Stimulated activated CD4-positive, alpha-beta T cell treated with anti-CD3 and anti-CD28 coated beads, Interleukin-15, amount 100 ng/mL, for 1 hour (primary cell): ENCODE measurements at places on chromosomes 2 and 18.

DNA sequence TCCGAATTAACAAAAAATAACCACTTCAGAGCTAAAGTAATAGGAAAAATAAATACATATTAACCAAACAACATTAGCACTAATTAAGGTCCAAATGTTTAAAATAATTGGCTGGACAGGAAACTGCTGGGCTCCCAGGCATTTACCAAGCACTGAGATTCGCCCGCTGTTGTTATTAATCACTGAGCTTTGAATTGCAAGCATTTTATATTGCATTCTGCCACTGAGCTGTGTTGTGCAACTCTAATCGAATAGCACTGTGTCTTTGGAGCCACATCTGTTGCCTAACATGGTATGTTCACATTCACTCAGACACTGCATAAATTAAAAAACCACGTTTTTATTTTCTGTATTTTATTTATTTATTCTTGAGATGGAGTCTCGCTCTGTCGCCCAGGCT is 88.9 kb downstream of the SOWAHC start:
- no peak for DNase-seq

- DNase-seq = no peak
Measured at GRCh38 chr2:9663008-9663879, 32.4 kb upstream of the YWHAQ start.

GRCh38 chr2:55962915-55963314 is 39.3 kb upstream of the EFEMP1 start:
- DNase-seq = no peak

- DNase-seq = no peak
Measured at GRCh38 chr2:103959174-103960128, 894.5 kb upstream of the POU3F3 start.

- DNase-seq = no peak
Measured at GRCh38 chr2:218557941-218558340, 10.2 kb downstream of the USP37 start.

DNA sequence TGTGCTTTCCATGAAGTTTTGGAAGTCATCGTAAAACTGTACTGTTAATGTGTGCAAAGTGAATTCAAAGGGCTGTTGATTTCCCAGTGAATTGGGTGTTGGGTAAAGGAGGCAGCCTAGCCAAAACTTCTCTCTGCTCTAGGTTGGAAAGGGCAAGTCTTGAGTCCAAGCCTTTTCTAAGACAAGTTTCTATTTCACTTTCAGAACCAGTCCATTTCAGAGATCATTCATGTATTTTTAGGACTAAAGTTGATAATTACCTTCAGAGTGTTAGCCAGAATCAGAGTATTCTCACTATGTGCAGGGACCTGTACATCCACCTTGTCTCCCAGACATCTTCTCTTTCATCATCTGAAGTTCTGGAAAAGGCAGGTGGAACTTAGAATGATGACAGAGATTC is 636.1 kb upstream of the KLHL29 start:
- no peak for DNase-seq

- DNase-seq = no peak
Measured at GRCh38 chr2:67142071-67142470, 255.1 kb upstream of the ETAA1 start.

DNA sequence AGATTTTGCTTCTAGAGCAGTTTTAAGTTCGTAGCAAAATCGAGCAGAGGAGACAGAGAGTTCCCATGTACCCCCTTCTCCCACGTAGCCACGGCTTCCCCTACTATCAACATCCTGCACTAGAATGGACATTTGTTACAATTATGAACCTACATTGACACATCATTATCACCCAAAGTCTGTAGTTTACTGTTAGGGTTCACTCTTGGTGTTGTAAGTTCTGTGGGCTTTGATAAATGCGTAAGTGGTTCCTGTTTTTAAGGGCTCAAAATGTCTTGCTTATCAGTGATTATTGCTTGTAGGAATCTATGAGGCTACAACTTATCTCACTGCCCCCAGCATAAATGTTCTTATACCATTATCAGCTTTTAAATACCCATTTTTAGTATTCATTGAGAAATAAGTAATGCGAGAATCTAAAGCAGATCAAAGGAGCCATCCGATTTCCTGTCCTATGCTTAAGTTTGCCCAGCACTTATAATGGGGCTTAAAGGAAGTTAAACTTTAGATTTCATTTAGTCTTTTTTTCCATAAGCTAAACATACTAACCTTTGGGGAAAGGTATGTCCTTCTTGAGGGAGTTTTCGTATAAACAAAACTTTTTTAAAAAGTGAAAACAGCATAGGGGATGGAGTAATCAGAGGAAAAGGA is 118.7 kb downstream of the HAUS1 start:
- no peak for DNase-seq

DNA sequence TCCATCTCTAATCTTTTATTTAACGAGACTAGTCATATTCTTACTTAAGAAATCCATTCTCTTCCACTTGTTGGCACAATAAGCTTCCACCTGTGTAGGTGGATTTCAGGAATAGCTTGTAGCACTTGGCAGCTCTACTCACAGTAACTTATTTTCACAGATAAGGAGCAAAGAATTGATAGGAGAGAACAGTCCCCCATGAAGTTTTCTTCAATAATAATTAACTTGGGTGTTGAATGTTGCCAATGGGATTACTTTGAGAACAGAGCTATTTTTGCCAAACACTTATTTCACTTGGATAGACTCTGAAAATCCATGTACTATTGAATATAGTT is 1388.6 kb upstream of the PIK3C3 start:
- DNase-seq = no peak

DNA sequence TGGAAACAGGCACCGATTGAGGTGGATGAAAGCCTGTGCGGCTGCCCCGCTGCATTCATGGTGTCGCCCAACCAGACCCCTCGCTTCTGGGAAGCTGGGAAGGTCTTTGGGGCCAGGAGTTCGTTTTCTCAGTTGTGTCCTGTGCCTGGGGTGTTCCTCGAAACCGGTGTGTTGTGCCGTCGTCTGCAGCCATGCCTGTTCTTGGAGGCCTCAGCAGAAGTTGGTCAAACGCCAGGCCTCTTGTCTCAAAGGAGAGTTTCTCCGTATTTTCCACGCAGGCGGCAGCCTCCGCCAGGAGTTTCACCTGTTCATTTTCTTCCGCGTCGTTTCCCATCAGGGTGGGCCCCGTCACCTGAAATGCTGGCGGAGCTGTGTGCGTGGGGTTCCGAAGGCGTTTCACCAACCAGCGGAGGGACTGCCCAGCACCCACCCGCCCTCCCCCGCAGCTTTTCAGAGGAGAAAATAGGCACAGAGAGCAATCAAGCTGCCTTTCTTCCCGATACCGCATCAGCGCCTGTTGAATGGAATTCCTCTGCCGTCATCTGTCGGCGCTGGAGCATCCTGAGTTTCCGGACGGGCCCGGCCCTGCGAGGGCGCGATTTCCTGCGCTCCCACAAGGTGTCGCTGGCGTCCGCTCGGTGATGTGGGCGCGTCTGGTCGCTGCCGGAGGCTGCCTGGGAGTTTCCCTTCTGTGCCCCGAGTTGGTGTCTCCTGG is 17.0 kb upstream of the NFATC1 start:
- peak; percentile 81 for DNase-seq

DNA sequence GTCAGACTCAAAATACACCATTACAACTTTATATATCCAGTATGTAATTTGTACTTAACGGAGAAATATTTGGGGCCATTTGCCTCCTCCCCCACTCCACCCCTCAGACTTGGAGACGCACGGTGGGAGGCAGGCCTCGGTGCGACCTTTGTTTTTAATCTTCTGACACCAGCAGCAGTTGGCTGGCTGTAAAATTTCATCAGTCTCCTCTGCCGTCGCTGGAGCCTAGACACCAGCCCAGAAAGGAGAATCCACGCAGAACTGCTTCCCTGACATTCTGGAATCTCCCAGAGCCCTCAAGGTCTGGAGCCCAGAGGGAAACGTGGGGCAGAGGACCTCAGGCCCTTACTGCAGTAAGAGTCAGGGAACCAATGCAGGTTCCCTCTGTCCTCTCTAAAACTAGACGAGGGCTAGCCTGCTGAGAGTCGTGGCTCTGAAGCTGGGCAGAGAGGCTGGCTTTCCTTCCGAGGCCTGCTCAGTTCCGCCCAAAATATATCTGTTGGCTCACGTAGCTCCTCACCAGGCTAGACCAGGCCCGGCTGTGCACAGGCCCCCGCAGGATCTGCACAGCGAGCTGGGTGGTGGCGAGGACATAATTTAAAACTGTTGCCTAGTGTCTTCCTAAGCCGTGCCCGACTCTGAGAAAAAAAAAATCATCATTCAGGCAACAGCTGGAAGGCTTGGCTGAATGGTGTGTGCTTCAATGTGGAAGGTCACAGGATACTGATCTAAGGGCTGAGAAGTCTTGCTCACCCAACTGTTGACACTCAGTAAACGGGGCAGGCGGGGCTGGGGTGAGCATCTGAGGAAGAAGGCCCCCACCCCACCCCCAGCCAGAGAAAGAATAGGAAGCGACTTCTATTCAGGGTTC is 40.4 kb downstream of the EN1 start:
- DNase-seq = no peak

- DNase-seq = no peak
Measured at GRCh38 chr2:111662771-111663470, 221.1 kb downstream of the ANAPC1 start.

DNA sequence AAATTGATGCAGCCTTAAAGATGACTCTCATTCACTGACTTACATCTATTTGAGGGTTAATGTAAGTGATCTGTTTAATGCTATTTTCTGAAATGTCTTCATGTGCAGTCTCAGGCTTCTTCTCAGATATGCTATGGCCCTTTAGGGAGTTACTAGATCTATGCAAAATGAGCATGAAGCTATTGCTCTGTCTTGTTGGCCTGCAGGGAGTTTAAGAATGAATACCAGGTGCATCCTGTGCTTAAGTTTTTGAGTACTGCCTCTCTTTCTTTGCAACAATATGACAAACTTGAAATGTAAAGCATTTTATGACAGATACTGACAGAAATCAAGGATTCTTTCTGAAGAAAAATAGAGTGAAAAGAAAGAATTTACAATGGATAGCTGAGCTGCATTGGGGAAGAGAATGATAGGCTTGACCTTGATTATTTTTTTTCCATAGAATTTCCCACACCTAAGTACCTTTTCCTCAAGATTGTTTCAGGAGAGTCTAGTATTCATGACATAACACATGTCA is 1058.3 kb upstream of the TMEFF2 start:
- DNase-seq = no peak

DNA sequence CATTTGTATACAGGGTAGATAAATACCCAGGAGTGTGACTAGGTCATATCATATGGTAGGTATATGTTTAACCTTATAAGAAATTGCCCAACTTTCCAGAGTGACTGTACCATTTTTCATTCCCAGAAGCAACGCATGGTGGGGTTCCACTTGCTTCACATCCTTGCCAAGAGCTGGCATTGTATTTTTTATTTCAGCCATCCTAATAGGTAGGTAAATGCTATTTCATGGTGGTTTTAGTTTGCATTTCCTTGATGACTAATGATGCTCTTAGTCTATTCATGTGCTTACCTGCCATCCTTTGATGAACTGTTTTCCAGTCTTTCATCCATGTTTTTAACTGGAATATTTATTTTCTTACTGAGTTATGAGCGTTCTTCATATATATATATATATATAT is 51.9 kb downstream of the MAP4K3 start:
- no peak for DNase-seq

DNA sequence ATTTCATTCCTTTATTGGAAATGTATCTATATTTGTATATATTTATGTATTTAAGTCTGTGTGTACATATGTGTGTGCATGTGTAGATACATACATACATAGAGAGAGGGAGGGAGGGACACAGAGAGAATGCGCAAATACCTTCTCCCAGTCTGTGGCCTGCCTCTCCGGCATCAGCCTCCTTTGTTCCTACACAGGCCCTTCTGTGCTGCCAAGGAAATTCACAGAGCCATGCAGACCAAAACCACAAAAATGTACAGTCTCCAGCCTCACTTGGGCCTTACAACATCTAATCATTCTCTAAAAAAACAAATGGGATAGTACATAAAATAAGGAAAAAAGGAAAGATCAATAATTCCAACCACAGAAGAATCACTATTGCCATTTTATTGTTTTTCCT is 8.8 kb upstream of the CRACDL start:
- no peak for DNase-seq

DNA sequence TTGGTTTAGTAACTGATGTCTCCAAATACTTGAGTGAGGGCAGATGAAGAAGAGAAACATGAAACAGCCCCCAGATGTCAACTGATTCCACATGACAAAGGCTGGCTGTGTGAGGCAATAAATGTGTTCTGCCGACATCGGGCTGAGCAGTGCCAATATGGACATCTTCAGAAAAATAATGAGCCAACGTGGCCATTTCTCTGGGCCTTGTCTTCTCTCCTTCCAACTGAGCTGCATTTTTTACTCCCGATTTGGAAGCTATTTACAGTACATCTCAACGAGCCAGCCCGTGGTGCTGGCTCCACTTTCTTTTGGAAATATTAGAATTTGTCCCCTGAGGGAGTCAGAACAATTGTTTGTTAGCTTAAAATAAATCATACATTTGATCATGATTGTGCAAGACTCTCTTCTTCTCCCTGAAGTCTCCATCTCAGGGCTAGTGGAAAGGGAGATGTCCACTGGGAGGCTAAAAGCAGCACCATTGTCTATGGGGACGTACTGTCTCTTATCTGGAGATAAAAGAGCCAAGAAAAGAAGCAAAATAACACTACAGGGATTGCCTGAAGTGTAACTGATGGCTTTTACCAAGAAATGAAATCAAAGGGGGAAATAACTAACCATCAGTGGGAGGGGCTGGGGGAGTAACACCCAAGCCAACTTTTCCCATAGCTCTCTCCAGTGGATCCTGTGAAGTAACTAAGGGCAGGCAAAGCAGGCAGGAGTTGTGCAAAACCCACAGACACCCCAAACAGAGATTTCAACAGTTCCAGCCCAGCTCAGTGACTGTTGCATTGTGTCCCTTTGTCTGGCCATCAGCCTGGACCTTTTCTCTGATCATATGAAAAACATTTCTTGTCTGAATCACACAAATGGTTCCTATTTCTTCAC is 114.8 kb downstream of the RDH14 start:
- DNase-seq = no peak

- no peak for DNase-seq
Measured at GRCh38 chr2:200257570-200257969, 48.9 kb upstream of the SPATS2L start.

- DNase-seq = no peak
Measured at GRCh38 chr18:39761273-39761672, 2193.8 kb upstream of the PIK3C3 start.

GRCh38 chr18:43710135-43710534 is 432.8 kb upstream of the SYT4 start:
- DNase-seq = no peak

GRCh38 chr2:227460070-227460485 is 11.9 kb upstream of the AGFG1 start:
- DNase-seq = peak; percentile 43
